ENCODE measurements at places on chromosomes 11 and 22. TPM values are rescaled to one million over a fixed set of nuclear protein-coding genes. Genes with fewer than 3 reads are reported as not detected.

PLXNB2 gene
- total RNA-seq, result 157 TPM

BRMS1 gene
- 30.1 TPM for total RNA-seq

RHBDD3 gene
- 35.0 TPM for total RNA-seq

KDM4D gene
- 0.77 TPM for total RNA-seq

HARBI1 gene
- 3.9 TPM for total RNA-seq

SLC25A45 gene
- total RNA-seq, result 3.5 TPM

PKDREJ gene
- total RNA-seq, result not detected

FGF19 gene
- total RNA-seq, result not detected

C11orf52 gene
- 2.0 TPM for total RNA-seq

XRRA1 gene
- total RNA-seq, result 11.4 TPM

DBX1 gene
- total RNA-seq, result not detected

C1QTNF4 gene
- total RNA-seq, result 0.60 TPM

EHF gene
- 0.09 TPM for total RNA-seq

RAB36 gene
- total RNA-seq, result 2.5 TPM

APOA5 gene
- not detected for total RNA-seq

COA4 gene
- 61.9 TPM for total RNA-seq

MS4A4A gene
- total RNA-seq, result not detected

KRTAP5-9 gene
- not detected for total RNA-seq

RFPL3 gene
- not detected for total RNA-seq

CCDC116 gene
- total RNA-seq, result not detected

TRIM51 gene
- not detected for total RNA-seq

C11orf91 gene
- not detected for total RNA-seq

SERPING1 gene
- total RNA-seq, result 440 TPM

DCUN1D5 gene
- 78.0 TPM for total RNA-seq

PELI3 gene
- 6.7 TPM for total RNA-seq

DDTL gene
- total RNA-seq, result 1.2 TPM

TRIM22 gene
- total RNA-seq, result 15.5 TPM

All from pericardium fibroblast (primary cell).